ENCODE measurements at places on chromosomes 2 and 18.

- DNase-seq, result no peak
These were observed 155.4 kb downstream of the SLC4A3 start for GRCh38 chr2:219782737-219783348.

DNA sequence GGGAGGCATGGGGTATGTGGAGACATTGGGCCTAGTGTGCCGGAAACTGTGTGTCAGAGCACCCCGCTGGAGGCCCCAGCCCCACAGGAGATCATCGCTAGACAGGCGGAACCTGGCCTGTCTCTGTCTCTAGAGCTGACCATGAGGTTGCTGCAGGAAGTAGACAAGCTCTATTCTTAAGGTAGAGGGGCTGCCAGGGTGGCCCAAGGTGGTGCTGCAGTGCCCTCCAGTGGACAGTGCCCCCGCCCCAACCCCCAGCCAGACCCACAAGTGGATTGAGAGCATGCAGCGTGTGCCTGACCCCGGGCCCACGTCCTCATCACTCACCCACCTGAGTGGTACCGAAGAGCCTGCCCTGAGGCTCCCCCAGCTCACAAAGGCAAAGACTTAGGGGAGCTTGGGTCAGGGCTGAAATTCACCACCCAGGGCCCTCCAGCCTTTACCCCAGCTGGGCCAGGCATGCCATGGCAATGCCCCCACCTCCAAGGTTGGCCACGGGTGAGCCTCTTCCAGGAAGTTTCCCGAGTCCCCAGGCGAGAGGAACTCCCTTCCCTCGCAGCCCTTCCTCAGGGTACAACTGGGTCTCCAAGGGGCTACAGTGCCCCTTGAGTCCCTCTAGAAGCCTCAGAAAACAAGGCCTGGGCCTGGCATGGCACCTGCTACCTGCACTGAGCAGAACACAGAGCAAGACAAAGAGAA, 155.0 kb downstream of the TTC32 start:
- no peak for DNase-seq

GRCh38 chr2:2633017-2633416, 301.9 kb upstream of the MYT1L start:
- no peak for DNase-seq

DNA sequence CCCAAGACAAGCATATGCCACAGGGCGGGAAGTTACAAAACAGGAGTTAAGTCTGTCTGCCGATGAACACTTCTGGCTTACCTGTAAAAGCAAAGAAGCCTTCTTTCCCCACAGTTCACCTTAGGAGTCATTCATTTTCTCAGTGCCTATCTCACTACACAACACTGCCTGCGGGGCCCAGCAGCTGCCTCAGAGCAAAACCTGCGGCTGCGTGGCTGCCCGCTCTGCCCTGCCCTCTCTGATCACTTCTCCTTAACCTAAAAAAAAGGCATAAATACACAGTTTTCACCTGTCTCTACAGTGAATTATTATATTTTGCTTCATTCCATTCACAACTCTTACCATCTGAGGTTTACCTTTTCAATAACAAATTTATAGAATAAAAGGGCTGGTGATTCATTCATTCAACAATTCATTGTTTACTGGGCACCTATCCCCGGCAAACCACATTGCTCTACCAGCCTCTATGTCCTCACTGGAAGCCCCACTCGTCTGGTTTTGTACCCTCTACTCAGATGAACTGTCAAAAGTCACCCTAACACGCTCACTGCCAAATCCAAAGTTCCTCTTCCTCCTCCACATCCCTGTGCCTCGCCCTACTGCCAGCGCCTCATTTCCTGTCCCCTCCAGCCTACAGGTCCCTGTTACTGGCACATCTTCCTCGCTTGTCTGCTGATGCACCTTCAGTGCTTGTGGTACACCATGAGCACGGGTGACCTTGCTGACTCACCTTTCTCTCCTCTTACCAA, 31.4 kb downstream of the AFG3L2 start:
- no peak for DNase-seq

DNA sequence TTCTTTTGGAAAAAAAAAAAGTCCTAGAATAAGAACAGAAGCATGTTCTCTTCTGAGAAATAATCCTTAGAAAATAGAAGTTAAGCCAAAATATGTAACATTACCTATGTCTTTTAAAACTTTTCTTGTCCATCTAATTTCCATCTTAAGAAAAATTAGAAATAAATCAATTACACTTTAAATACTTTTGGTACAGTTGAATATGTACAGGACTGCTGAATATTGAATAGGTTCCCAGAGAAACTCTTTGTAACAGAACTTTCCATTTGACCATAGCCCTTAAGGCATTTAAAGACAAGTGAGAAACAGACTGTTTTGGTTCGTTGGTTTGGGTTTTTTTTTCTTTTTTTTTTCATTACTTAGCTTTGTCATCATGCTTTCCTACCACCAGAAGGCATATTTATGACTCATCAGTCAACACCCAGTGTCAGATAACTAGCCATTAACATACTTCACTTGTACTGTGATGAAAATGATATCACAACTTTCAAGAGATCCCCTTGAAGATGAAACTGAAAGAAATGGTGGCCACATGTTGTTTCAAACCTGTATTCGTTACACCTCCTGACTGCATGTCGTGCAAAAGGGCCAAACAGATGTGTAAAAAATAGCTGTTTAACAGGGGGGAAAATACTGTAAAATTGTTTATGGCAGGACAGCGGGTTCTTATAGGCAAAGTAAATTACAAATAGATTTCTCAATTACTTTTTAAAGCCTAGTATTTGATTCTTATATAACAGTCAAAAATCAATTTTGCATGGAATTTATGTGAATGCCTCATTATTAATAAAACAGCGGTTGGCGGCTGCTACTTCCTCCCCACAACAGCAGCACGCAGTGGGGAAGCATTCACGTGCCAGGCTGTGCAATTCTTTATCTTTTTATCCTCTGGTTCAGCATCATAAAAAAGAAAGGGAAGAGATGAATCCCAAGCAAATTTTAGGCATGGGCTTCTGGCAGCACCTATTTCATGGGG, 280.7 kb upstream of the HNRNPA3 start:
- no peak for DNase-seq

DNA sequence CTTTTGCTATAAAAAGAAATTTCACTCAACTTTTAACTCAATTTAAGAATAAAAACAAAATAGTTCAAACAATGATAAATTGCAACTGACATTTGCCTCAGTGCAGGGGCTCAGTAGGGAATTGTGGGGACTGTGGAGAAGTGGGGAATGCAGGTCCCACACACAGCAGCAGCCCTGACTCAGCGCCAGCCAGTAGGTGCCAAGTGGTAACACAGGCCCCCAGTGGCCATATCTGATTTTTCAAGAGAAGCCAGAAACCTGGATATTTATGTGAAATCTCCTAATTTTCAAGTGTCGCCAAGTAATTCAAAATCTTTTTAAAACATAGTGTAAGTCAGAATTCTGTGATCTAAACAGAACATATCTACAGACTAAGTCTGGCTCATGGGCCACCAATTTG, 186.3 kb downstream of the EN1 start:
- DNase-seq, result no peak

- no peak for DNase-seq
These were observed 54.3 kb downstream of the RNF144A start for GRCh38 chr2:6971502-6971901.

GRCh38 chr2:121289271-121289670, 4.3 kb upstream of the TFCP2L1 start:
- no peak for DNase-seq

DNA sequence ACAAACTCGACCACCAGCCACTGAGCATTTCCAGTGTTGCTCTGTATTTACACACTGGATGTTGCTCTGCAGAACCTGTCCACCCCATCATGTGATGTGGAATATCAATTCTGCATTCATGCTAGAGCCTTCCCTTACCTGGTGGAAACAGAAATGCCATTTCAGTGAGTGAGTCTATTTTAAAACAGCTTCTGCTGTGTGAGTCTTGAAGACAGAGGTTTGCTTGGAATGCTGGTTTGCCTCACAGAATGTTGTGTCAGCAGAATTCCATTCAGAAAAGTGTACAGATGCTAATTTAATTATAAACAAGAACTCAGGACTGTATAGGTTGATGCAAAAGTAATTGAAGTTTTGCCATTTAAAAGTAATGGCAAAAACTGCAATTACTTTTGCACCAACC, 118.3 kb downstream of the MAP3K20 start:
- no peak for DNase-seq

DNA sequence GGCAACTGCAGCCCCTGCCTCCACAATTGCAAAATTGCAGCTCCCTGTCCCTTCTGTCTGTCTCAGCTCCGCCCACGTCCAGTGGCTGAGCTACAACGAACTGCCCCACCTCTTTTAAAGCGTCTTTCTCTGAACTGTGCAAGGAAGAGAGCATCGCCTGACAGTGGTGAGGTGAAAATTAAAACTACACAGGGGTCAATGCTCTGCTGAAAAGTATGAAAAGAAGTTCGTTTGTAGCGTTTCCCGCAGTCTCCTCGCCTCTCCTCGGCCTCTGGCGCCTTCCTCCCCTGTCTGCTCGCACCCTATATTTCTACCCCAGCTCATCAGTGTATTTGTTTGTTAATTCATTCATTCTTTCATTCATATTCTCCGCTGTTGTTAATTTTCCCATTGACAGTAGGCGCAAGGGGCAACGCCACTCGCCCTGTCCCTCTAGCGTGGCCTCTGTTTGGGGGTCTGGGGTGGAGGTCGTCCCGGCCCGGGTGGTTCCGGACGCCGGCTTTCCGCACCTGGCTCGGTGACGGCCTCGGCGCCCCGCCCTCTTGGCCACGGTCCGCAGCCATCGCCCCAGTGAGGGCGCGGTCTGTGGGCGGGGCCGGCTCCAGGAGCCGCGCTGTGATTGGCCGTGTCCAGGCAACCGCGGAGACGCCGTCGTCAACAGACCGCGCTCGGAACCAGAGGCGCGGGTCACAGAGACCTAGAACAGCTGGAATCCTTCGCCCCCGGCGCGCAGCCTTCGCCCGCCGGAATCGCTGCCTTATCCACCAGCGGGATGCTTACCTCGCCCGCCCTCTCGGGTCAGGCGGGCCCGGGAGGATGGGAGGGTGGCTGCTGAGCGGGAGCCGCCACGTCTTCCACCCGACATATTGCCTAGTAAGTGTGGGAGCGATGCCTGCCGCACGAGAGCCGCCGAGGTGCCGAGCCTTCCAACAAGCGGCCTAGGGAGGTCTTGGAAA, at the start of gene VWA3B:
TSS of gene VWA3B (plus strand) at position 677 of the 956 bp plus-strand sequence. CDS start 5,926 bp downstream, outside the sequence.
- DNase-seq, result peak; percentile 56

- DNase-seq, result no peak
These were observed 48.4 kb downstream of the BOLA3 start for GRCh38 chr2:74099271-74099670.

DNA sequence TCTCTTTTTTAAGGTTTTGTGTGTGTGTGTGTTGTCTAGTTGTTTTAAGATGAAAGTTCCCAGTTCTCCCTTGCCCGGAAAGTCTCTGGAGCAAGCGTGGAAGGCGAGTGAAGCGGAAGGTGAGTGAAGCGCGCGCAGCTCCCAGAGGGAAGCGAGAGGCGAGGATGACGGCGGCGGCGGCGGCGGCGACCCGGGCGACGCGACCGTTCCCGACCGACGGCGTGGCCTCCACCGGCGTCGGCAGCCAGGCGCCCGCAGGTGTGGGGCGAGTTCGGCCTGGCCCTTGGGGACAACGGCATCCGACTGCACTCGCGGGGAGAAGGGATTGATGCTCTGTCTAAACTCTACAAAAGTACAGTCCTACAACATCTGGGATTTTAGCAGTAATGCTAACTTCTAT, 321.9 kb downstream of the CELF4 start:
- no peak for DNase-seq

GRCh38 chr2:191629001-191629453, 48.9 kb upstream of the NABP1 start:
- DNase-seq, result no peak

DNA sequence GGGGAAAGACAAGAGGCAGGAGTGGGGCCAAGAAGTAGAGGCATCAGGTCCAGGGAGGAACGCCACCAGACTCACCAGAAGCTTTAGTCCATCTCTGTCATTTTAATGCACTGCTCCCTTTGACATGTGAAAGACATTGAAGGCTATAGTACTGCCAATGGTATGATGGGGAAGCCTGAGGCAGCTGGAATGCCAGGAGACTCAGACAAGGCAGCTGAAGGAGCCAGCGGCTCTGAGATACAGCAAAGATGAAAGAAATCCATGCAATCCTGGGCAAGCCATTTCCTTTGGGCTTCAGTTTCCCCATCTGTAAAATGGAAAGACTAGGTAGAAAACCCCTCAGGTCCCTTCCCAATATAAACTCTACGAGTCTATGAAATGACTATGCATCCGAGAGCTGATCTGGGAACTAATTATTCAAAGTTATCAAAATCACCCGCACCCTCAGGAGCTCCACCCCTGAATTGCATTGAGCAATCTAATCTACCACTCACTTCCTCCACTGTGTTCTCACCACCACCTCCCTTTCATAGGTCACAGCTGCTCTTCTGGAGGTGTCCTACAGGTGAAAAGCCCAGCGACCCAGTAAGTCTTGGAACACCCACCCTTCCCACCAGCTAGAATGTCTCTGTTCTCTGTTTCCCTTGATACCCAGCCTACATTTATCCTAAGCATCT, 3.1 kb downstream of the CXCR2 start:
- DNase-seq, result no peak

- no peak for DNase-seq
These were observed 77.6 kb upstream of the SNTG2 start for GRCh38 chr2:873027-873426.

DNA sequence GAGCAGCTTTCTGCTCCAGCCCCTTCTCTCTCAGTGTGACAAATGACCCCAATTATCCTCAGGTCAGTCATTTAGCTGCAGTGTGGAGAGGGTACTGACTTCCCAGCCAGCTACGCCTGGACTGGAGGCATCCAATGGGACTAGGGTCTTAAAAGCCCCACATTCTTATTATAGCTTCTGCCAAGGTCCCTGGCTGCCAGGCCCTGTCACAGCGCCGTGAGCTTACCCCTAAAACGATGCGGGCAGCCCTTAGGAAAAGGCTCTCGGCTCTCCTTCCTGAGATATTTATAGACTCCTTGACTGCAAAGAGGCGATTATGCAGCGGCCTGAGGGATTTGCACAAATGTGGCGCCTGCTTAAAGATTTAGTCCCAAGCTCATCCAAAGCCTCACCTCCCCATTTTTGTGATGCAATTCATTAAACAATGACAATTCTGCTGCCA, 69.2 kb upstream of the EDAR start:
- no peak for DNase-seq

- DNase-seq, result no peak
These were observed 341.8 kb downstream of the RBM43 start for GRCh38 chr2:150919901-150920300.

DNA sequence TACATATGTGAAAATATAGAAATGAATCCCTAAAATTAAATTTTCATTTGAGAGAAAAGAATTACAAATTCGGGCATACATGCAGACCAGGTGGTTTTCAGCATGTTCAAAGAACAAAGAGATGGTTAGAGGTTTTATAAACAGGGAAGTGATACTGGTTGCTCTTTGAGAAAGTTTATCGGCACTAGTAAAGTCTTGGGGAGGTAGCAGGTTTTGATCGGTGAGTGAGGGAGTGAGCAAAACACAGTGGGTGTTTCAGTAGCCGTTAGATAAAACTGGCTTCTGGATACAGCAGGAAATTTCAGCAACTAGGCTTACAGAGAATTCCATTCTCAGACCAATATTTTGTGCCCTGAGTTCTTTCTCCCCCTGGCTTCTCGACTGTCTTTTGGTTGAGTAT, 51.1 kb downstream of the DSC3 start:
- DNase-seq, result no peak

GRCh38 chr2:47935071-47935470, 28.8 kb upstream of the FBXO11 start:
- no peak for DNase-seq

- DNase-seq, result no peak
These were observed 108.9 kb upstream of the IL1R2 start for GRCh38 chr2:101882769-101883307.

Data from T1000 (cell line).